Ovary (tissue), 10 donors: ENCODE measurements at places on chromosomes 7 and 10.

GRCh38 chr7:158646766-158647474 lies 57.7 kb downstream of the NCAPG2 start:
- no peak for DNase-seq

DNA sequence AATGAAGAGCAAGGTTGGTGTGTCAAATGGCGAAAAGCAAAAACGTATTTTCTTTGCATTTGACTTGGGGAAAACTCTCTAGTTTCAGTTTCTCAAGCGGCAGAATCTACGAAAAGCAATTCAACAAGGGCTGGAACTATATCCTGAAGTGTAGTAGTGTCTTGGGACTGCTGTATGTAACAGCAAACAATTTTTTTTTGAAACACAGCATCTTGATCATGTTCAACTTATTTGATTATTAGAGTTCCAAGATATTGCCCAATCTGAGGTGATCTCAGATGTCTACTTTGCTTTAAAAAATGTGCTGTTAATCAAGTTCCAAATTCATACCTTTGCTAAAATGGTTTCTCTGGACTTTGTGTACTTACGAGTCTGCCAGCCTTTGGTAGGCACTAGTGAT lies 120.6 kb downstream of the ZWINT start:
- no peak for DNase-seq

DNA sequence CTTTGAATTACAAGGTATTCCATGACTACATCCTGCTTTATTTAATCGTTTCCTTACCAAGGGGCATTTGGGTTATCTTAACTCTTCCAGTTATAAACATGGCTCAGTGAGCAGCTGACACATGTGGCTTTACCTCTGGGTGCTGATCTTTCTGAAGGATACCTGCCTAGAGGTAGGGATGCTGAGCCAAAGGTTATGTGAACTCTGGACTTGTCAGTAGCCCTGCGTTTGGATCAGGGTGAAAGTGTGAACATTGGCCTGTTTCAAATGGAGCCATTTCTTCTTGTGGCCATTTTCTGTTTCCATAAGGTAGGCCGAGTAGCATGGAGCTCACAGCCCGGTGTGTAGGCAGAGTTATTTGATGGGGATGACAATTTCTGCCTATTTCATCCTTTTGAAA lies 29.2 kb downstream of the SNX10 start:
- DNase-seq = no peak

GRCh38 chr10:5835446-5836095 lies 22.3 kb upstream of the GDI2 start:
- no peak for DNase-seq

- DNase-seq = no peak
Observed at GRCh38 chr7:38002689-38003088, 82.2 kb downstream of the EPDR1 start.

GRCh38 chr10:86755454-86755739 lies 1.0 kb upstream of the BMPR1A start:
- DNase-seq = no peak

DNA sequence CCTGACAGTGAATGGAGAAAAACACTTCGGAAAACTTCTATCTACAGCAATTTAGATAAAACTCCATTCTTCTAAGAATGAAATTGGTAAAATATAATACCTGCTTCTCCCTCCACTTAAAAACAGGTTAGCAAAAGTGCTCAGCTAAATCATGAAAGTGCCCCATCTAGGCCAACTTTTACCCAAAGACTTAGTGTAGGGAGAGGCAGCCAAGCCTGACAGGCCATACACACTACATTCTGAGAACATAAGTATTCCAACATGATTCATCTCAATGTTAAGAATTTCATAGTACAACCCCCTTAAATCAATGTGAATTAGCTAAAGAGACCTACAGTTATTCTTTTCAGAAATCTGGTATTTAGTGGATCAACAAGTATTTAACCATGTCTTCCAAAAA lies 7.2 kb downstream of the FAM3C start:
- no peak for DNase-seq

DNA sequence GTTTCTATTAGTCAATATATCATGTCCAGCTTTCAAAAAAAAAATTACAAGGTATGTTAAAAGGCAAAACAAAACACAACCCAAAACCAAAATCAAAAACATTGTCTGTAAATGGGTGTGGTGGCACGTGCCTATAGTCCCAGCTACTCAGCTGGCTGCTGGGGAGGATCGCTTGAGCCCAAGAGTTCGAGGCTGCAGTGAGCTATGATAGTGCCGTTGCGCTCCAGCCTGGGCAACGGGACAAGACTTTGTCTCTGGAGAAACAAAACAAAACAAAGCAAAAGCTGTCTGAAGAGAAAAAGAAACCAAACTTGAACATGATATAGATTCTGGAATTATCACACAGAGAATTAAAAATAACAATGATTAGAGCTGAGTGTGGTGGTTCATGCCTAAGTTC lies 10.3 kb upstream of the CPA5 start:
- no peak for DNase-seq

DNA sequence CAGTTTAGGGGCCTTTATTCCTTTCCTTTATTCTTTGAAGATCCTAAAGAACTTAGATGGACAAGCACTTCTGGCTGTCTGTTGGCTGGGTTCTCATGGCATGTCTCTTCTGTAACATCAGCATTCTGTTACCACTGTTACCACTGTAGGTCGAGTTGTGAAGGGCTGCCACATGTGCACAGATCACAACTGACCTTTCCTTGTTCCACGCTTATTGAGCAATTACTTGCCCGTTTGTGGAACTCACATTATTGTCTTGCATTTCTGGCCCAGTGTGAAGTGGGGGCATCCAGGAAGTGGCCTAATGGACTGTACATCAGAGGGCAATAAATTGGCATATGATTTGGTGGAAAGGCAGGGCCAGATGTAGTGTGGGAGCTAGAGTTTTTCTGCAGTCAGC lies 23.7 kb downstream of the GBF1 start:
- DNase-seq = no peak

DNA sequence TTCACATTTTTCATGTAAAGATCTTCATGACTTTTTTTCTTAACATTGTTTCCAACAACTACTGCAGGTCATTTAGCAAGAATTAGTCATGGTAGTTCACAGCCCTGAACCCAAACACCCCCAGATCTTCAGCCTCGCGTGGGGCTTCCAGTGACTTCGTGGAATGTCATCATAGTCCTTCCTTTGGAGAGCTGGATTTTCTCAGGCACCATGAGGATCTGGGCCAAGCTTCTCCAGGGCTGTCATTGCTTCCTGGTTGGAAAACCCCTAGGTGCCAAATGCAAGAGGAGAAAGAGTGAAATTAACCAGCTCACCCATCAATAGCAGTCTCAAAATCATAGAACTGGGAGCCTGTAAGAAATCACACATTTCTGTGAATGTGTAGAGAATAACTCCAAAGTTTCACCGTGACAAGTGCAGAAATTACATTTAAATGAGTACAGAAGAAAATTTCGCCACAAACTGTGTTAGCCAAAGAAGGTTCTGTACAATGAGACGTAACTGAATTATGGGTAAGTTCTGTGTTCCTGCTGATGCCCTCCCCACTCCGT lies 175.4 kb downstream of the CELF2 start:
- DNase-seq = no peak

GRCh38 chr10:72226418-72227027 lies 10.4 kb upstream of the ASCC1 start:
- DNase-seq = peak; percentile 21

DNA sequence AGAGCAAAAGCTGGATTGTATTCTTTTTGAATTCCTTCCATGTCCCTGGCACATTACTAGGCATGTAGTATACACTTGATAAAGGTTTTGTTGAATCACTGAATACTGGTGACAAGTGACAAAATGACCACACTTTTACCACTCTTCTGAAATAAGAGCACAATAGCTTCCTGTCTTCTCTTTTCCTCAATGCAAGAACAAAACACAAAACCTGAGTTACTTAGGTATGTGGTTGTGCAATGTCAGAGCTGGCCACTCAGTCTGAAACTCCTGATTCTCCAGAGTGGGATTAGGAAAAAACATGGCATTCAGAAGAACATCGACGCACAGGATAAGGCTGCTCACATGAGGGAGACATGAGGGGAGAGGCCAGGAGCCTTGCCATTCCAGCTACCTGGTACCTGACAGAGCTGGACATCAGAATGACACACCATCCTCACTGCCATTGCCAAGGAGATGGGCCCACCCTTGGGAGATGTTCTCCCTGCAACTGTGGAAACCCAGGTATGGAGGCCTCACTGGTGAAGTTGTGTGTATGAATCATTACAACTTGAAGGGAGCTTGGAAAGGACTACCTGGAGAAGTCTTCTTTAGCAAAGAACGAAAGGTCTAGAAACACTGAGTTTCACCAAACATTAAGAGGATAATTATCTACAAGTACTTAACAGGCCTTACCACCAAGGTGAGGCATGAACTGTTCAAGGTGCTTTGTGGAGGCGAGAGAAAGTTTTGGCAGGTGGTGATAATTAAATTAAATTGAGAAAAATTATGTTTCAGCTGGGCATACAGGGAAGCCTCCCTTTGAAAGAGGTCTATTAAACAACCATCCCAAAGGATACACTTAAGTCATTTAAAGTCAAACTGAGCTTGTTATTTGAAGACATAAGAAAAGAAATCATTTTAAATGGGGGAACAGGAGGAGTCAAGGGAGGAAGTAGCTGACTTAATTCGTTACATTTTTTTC lies 246.5 kb upstream of the AOAH start:
- DNase-seq = no peak

- DNase-seq = no peak
Observed at GRCh38 chr7:82362129-82362706, 81.4 kb downstream of the CACNA2D1 start.

DNA sequence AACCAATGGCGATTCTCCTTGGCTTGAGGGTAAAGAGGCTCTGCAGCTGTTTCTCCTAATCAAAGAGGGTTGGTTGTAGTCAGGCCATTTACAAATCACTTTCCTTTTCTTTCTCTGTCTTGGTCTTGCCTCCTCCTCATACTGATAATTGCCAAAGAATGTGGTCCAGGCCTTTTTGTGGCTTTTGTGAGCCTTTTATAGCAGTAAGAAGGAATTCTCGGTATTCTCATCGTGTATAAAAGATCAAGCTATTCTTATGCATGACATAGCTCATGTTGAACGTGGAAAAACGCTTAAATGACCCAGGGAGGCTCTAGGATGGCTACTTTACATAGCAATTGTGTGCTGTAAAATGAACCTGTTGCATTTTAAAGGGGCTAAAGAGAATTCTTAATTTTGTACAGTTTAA lies 62.6 kb downstream of the RBM20 start:
- DNase-seq = no peak

DNA sequence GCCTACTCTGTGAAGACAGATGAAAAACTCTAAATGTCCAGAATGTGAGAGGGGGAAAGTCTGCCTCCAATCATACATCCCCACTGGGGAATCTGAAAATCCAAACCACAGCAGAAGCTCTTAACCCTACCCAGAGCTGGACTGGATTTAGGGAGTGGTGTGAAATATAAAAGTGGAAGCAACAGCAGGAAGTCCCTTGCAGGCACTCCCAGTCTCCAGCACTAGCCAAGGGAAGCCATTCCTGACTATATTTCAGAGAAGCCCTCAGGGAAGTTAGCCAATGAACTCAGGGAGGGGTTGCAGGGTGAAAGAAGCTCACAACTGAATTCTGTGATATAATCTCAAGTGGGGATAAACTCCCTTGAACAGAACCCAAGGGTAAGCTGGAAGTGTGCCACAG lies 51.5 kb downstream of the CRPPA start:
- no peak for DNase-seq

GRCh38 chr10:22795546-22795945 lies 81.2 kb upstream of the PIP4K2A start:
- DNase-seq = no peak

GRCh38 chr7:124570558-124570957 lies 195.0 kb downstream of the GPR37 start:
- DNase-seq = no peak

- no peak for DNase-seq
Observed at GRCh38 chr7:38274486-38274885, 1.1 kb upstream of the TARP start.

- DNase-seq = no peak
Observed at GRCh38 chr7:112708236-112708635, 82.0 kb downstream of the TMEM168 start.

DNA sequence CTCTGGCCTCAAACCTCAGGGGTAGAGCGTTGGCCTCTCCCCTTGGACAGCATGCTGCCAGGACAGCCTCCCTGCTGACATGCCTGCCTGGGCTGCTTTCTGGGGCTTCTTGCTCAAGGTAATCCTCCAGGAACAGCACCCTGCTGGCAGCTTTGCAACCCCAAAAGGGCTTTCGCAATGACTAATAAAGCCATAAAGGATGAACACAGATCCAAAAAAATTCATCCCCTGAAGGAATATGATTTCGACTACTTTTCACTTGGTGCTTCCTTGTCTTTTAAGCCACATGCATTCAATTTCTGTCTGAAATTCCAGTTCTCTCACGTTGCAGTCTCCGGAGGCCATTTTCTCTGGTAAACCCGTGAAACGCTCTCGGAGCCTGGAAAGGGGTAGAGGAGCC lies 15.1 kb upstream of the SH3PXD2A start:
- DNase-seq = no peak

- DNase-seq = no peak
Observed at GRCh38 chr10:70601746-70602145, 795 bp downstream of the PRF1 start.

DNA sequence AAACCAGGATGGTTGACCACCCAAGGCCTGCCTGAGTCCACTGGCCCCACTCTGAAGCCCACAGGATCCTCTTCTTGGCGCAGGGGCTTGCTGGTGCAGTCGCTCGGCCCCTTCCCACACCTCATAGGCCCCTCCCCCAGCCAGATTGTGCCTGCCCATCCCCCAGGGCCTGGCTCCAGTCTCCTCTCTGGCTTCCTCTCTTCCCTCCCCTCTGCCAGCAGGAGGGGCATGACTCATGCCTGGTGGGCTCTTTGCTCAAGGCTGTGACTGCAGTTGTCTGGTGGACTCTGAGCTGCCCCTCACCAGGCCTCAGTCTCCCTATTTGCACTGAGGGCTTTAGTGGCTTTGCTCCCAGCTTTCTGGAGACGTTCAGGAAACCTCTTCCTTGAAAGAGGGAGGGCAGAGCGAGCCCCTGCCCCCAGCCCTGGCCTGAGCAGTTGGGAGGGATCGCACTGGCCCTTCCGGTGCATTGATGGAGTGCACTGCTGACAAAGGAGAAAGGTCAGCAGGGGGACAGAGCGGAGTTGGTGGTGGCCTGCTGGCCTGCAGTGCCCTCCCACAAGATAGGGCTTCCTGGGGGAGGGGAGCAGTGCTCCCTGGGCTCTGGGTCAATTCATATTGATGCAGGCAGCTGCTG lies 60.7 kb downstream of the ZMIZ1 start:
- DNase-seq = peak; percentile 65
